ENCODE measurements at places on chromosomes 11 and 22.

- no peak for DNase-seq
Observed at GRCh38 chr11:61489833-61490721, 18.5 kb upstream of the LRRC10B start.

DNA sequence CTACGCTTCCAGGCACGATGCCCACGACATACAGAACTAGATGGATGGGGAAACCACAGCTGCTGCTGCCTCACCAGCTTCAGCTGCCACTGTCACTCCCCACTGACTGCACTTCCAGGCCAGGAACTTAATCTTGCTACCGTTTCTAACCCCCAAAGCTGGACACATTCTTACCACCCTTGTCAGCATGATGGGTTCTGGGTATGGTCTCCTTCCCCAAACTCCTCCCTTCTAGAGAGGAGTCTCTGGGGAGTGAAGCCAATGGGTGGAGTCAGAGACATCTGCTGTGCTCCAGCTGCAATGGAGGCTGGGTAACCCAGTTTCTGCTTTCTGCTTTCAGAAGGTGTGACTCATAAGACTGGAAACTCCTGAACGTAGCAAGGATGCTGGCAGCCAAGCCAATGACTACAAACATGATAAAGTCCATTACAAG, 87.0 kb upstream of the THY1 start:
- DNase-seq = no peak

DNA sequence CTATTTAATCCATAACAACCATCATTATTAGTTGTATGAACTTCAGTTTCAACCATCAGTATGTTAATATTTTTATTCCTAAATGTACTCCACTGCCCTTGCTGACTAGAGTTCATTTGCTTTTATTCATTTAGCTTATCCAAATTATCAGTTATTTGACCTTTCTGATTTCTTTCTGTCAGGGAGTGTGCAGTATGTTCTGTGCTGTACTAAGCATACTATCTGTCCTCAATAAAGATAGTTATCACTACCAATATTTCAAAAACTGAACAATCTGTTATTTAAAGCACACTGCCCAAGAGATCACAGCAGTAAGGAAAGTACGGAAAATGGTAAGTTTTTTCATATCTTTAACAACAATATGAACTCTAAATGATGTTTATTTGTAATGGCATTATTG, 8.3 kb downstream of the SLC36A4 start:
- DNase-seq = no peak

DNA sequence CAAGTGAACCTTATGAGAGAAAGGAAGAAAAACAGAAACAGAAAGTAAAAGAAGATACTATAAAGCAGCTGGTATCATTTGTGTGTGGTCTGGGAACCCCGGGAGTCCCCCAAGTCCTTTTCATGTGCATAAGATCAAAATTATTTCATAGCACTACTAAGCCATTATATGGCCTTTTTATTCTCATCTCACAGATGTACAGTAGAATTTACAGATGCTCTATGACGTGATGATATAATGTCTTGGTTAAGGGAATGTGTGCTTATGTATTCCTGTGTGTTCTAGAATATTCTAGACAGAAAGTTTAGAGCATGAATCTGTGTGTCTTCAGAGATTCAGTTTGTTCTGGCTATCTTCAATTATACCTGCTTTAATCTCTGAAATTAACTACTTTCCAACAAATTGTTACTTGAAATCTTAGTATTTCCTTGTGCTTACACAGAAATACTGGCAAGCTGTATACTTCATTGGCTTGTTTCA, 8.6 kb upstream of the TPP1 start:
- no peak for DNase-seq

DNA sequence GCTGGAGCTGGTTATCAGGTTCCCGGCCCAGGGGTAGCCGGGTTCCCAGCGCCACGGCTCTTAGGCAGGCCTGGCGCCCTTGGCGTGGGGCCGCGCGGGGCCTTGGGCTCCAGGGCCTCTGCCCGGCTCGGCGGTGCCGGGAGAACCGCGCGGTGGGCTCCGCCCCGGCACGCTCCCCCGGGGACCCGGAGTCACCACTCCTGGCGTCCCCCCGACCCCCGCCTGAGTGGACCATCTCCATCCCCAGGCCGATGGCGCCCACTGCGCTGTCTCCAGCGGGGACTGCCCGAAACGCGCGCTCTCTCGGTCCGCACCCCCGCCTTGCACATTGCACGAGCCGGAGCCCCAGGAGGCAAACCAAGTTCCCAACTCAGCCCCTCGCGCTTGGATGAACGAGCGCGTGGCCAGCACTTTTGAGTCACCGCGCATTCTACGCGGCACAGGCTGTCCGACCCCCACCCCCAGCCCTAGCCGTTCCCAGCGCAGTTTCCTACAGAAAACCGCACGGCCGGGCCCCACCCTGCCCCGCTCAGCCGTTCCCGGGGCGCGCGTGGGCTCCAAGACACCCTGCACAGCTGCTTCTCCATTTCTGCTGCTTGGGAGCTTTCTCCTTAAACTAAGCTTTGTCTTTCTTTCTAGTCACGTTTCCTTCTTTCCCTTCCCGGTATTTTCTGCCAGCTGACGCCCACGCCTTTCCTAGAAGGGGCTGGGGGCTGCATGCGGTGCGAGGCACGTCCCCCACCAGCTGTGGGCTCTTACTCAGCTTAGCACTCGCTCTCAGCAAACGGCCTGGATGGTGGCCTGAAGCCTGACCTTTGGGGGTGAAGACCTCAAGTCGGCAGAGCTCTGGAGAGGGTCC, 650 bp upstream of the CHID1 start:
- DNase-seq = no peak

GRCh38 chr22:42673898-42674401, 24.8 kb upstream of the CYB5R3 start:
- DNase-seq = no peak

GRCh38 chr22:26956371-26956770, 299.0 kb downstream of the MIAT start:
- no peak for DNase-seq

GRCh38 chr11:1779034-1779805, 15.5 kb upstream of the CTSD start:
- DNase-seq = no peak

- DNase-seq = no peak
Observed at GRCh38 chr11:64796757-64797541, 6.1 kb downstream of the MAP4K2 start.

DNA sequence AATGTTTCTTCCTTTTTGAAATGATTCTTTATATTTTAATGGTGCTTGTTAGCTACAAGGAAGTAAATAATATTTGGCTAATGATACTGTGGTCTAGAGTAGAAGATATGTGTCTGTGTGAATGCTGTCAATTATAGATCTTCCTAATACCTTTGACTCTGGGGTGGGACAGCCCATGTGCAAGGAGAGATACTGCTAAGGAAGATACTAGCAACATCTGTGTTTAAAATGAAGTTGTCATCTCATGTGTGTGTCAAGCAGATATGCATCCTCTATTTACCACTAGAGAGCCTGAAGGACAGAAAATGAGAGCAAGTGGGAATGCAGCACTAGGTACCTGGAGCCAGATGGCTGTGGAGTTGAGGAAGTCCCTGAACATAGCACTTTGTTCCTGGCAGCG, 34.1 kb downstream of the PPME1 start:
- DNase-seq = no peak

- DNase-seq = no peak
Observed at GRCh38 chr11:46183819-46184218, 62.6 kb upstream of the PHF21A start.

DNA sequence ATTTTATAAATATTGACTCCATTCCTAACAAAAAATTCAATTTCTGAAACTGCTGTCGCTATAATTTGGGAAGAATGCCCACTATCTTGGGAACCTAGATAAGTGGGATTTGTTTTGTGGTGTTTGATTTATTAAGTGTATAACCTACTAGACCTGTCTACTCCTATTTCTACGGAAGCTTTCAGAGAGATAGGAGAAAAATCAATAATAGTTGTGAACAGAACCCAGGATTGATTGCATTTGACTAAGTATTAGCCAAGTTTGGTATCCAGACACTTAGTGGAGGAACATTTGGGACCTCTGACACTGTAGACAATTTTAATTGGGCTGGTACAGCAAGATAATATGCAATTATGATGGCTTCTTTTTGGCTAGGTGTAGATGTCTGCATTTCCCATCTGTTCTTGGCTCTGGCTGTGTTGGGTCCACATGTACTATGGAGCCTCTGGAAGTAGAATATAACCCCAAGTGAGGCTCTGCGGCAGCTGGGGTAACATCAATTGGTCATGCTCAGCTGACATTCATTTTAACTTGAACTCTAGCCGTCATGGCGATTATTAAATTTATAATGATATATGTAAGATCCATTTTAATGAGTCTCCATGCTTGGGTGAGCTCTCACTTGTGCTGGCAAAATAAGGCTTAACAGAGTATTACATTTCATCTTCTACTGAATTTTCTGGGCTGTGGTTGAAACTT, 111.5 kb upstream of the E2F8 start:
- DNase-seq = no peak

- DNase-seq = no peak
Observed at GRCh38 chr11:18329196-18329870, 7.0 kb downstream of the GTF2H1 start.

DNA sequence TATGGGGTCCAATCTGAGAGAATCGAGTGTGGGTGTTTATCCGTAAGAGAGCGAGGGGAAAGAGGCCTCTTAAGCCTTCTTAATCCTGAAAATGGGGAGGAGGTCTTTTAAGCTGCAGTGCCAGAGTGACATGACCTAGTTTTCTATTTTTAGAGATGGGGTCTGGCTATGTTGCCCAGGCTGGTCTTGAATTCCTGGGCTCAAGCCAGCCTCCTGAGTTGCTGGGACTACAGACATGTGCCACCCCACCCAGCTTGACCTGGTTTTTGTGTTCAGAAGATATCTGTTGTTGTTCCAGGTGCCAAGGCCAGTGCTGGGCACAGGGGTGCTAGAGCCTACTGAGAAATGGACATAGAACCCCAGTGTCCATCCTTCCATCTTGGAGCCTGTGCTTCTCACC, 1.4 kb downstream of the BAD start:
- no peak for DNase-seq

- no peak for DNase-seq
Observed at GRCh38 chr11:113710989-113711388, 4.9 kb upstream of the TMPRSS5 start.

- DNase-seq = no peak
Observed at GRCh38 chr11:47165253-47165840, 11.3 kb downstream of the ARFGAP2 start.

DNA sequence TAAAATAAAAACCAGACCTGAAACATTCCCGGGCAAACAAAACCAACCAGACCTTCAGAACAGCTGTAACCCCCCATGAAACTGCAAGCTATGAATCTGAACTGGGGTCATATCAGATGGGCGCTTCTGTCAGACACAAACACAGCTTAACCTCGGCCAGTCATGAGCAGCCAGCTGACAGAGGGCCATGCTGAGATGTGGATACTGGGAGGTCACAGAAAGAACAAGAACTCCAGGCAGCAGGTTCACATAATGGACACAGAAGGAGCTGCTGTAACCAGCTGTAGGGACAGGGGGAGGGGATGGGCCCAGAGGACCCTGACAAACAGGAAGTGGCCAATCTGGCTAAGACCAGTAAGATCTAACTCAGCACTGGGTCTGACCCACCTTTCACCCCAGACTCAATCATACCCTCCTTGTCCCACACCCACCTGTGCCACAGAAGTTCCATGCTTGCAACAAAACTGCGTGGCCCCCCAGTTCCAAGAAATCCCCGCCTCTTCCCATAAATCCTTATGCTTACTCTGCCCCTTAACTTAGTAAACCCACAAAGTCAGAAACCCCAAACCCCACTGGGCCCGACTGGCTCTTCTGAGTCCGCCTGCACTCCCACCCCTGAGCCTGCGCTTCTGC, 4.0 kb downstream of the APOL4 start:
- DNase-seq = no peak

DNA sequence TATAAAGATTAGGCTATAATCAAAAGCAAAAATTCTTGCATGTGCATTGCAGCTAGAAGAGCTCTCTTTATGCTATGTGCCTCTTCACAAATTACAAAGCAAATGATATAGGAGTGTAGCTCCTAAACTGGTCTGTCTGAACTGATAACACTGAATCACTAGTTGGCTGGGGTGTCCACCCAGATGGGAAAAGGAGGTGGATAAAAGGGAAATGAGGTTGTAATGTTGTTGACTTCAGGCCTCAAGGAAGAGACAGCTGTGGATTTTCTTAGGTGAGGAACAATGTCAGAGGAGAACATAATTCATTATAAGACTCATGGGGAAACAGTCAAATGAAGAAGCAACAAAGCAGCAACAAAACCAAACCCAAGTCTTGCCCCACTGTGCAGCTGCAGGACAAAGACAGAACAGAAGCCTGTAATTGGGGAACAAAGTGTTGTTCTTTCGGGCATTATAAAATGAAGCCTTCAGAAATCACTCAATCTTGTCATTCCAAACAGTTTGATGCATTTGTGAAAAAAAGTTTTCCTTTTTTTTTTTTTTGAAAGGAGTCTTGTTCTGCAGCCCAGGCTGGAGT, 130.1 kb upstream of the DDI1 start:
- no peak for DNase-seq

DNA sequence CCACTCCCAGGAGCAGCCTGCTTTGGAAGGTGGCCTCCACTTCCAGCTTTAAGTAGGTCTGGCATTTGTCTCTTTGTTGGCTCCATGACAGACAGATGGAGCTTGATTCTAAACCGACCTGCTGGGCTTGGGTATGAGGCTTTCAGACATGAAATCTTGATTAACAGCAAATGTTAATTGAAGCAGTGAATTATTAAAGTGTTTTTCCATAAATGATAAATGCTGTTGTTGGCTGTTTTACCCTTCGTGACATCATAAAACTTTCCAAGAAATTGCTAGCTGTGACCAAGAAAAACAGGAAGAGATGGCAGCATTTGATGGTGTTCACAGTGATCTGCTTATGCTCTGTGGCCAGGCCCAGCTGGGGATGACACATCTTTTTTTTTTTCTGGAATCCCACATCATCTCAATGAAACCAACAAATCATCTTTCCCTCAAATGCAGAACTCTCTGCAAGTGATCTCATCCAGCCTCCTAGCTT, 66.1 kb downstream of the RBMXL2 start:
- no peak for DNase-seq

DNA sequence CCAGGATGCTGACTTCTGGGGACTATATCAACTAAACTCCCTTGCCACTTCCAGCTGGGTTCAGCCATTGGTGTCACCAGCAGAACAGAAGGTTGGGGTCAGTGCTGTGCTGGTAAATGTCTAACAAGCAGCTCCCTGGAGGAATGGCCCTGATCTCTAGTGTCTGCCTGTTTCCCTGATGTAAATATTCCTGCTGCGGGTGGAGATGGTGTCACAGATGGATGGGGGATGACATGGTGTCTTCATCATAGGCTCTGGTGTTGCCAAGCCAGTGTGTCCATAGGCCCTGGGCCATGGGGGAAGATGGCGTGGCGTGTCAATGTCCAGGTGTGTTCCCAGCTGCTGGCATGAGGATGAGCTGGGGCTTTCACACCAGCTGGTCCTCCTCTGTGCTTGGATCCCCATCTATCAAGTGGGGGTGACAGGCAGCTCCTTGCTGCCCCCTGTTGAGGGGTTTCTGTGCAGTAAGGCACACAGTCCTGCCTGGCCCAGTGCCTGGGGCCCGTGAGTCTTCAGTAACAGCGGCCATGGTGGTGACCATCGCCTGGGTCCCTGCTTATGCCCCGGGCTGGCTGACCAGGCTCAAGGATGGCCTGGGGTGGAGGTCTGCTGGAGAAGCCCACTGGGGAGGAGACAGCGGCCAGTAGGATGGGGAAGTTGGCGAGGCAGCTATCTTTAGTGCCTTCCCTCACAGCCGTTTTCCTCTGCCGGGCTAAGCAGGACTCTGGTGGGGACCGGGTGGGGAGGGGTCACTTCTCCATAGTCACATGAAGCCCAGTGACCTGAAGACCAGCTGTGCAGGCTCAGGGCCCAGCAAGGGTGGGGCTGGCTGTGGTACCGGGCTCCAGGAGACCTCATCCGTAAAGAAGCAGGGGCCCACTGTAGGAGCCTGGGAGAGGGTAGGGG, 12.7 kb downstream of the RPL3 start:
- DNase-seq = peak; percentile 27

All from T follicular helper cell (primary cell).